ENCODE measurements at places on chromosomes 16 and 17.

DNA sequence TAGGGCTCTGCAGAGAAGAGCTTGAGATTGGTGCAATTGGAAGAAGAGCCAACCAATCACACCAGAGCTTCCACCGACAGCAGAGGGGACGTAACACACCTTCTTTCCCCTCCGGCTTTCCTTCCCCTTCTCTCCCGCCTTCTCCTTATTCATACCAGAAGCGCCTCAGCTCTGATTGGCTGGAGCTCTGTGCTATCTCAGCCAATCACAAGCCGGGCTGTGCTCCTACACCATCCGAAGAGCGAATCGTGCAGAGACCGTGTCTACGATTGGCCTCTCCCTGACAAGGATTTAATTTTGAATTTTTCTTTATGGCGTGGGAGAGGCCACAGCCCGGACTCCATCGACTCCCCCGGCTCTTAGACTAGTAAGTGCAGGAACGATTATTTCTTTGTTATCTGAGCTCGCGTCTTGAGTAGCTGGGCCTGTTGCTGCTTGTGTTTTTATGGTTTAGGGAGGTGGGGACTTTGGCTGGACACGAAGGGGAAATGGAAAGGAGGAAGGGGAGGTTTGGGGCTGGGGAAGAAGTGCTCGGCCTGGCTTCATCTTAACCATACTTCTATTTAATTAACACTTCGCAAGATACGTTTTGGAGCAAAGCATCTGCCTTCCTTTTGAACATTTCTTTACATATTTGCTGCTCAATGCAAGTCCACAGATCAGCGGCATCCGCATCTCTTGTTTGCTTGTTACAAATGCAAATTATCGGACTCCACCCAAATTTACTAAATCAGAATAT lies at the start of gene PRR11:
Gene PRR11 (plus strand): TSS at position 308 of the 739 bp plus-strand sequence. CDS start 14,007 bp downstream, outside the sequence.
- no peak for DNase-seq

GRCh38 chr17:82665891-82666290 lies 17.6 kb upstream of the WDR45B start:
- DNase-seq: no peak

DNA sequence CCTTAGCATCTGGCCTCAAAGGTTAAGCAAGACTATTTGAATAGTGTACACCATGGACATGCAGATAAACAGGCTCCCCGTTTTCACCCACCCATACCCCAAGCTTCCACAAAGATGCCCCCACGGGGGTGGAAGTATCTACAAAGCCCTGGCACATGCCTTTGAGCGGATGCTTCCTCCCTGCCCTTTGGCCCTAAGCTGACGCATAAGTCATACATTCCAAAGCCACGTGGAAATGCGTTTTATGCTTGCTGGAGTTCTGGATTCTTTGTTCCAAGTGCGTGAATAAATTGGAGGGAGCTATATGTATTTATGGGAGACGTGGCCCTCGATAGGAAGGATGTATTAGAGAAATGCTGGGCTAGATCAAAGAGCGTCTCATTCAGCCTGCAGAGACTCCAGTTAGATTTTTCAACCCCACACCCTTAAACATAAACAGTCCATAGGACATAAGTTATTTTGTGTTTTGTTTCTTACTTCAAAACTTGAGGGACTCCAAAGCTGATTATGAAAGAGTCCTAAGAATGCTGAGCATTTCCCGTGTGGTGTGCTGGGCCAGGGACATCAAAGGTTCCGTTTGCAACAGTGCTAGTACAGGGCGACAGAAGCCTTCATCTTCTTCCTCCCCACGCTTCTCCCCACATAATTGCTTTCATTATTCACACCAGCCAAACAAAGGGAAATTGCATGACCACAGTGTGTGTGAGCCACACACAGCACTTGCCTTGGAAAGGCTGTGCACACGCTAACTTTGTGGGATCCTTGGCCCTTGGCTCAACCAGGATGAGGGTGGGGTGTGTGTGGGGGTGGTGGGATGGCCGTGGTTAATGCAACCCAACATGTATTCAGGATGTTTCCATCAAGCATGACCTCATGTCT lies 73.6 kb downstream of the WIPI1 start:
- DNase-seq: peak; percentile 64

- DNase-seq: no peak
Measured at GRCh38 chr17:46109603-46110189, 83.5 kb downstream of the KANSL1 start.

DNA sequence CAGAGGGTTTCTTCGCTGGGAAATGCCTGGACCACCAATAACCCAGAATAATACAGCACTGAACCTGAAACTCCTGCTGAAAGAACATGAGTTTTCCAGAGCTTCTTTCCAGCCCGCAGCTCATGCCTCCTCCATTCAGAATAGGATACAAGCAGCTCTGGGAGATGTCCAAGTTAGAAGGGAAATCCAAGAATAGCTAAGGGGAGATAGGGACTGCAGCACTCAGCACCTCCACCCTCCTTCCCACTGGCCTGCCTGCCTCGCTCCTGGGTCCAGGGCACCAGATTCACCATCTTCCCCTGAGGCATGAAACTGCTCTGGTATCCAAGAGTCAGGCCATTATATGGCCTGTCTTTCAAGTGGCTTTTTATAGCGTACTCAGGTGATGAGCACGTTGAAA lies 4.1 kb downstream of the KRT31 start:
- DNase-seq: no peak

- no peak for DNase-seq
Measured at GRCh38 chr16:28107232-28107631, 43.7 kb upstream of the GSG1L start.

GRCh38 chr16:1395444-1396031 lies 19.0 kb downstream of the UNKL start:
- DNase-seq: no peak

- DNase-seq: no peak
Measured at GRCh38 chr17:28346199-28346580, 10.6 kb downstream of the TNFAIP1 start.

DNA sequence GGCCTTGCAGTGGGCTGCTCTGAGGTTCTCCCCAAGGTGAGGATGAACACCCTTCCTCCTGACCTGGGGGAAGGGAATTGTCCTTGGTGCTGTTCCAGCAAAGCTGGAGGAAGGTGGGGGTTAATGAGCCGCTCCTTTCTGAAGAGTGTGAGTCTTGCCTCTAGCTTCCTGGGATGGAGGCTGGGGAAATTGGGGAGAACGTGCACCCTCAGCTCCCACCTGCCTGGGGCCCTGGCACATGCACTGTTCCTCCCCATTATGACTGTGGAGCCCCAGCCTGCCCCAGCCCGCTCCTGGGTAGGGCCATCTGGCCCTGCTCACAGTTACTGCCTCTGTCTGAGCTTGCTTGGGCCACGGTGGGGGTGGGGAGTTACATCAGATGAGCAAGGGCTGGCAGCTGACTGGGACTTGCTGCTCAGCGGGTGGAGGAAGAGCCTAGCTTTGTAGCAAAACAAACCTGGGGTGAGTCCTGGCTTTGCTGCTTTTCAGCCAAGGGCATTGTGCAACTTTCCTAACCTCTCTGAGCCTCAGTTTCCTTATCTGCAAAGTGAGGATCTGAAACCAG lies 11.1 kb downstream of the TNS4 start:
- no peak for DNase-seq

DNA sequence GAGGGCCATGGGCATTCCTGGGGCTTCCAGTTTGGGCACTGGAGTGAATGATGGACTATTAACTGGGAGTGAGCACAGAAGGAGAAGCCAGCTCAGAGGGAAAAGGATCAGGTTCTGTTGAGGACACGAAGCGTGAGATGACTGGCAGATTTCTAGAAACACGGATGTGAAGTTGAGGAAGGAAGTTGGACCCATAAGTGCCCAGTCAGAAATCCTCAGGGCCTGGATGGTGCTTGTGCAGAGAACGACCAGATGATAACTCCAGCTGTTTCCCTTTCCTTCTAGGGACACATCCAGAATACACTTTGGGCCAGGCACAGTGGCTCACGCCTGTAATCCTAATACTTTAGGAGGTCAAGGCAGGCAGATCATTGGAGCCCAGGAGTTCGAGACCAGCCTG lies 23.3 kb upstream of the ANKRD40CL start:
- DNase-seq: no peak

DNA sequence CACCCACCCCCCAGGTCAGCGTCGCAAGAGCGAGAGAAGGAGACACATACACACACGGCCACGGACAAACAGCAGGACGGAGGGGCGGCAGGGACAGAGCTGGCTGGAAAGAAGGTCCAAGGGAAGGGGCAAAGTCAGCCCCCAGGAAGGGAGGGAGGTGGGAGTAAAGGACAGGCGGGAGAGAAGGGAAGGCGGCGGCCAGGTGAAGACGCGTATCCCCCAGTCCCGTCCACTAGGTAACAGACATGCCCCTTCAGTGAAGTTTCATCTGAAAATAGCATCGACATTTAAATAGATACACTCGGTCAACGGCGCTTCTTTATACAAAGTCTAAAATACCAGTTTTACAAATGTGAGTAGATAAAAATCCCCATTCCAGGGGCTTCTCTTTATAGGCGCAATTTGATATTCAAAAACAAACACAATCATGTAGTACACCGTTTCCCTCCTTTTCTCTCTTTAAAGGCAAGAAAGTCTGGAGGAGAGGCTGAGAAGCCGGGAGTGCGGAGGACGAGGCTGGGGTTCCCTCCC lies 4.5 kb downstream of the CBX8 start:
- DNase-seq: no peak

DNA sequence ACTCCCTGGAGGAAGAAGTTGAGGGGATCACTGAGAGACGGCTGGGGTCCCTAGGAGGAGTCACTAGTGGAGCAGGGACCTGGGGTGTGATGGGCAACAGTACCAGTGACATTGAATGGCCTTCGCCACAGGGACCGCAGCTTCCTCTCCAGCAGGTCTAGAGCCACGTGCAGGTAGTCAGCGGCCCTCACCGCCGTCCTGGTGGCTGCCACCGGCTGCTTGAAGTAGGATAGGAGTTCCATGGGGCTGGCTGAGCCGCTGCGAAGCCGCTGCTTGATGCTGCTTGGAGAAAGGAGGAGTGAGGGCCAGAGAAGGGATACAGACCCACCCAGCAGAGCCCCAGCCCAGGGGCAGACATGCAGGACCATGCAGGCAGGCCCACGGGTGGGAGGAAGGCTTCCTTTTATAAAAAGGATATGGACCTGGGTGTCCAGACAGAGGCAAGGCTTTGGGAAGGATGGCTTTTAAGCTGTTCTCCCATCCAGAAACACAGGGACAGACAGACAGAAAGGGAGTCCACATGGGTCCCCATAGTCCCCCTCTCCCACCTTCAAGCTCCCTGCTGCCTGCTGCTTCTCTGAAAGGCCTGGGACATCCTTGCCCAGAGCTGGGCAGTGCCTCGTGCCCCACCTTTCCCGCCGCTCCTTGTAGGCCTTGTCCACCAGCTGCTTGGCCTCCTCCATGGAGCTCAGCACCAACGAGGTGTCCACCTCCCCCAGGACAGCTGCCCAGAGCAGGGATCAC lies 827 bp downstream of the MPO start:
- no peak for DNase-seq

GRCh38 chr17:80761110-80761871 lies 216.7 kb downstream of the RPTOR start:
- no peak for DNase-seq

- peak; percentile 84 for DNase-seq
Measured at GRCh38 chr16:71594000-71594646, 17.2 kb upstream of the TAT start.

DNA sequence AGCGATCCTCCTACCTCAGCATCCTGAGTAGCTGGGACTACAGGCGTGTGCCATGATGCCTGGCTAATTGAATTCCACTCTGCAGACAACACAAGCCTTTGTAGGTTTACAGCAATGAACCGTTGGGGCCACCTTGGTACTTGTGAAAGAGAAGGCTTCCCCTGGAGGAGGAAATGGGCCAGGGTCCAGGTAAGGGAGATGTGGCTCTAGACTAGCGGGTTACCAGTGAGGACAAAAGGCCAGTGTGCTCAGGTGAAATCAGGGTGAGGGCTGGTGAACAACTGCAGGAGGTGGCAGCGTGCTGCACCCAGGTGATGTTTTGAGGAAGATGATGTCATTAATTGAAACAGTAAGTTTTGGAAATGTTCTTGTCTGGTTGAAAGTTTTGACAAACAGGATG lies 6.7 kb downstream of the SDR42E1 start:
- no peak for DNase-seq

DNA sequence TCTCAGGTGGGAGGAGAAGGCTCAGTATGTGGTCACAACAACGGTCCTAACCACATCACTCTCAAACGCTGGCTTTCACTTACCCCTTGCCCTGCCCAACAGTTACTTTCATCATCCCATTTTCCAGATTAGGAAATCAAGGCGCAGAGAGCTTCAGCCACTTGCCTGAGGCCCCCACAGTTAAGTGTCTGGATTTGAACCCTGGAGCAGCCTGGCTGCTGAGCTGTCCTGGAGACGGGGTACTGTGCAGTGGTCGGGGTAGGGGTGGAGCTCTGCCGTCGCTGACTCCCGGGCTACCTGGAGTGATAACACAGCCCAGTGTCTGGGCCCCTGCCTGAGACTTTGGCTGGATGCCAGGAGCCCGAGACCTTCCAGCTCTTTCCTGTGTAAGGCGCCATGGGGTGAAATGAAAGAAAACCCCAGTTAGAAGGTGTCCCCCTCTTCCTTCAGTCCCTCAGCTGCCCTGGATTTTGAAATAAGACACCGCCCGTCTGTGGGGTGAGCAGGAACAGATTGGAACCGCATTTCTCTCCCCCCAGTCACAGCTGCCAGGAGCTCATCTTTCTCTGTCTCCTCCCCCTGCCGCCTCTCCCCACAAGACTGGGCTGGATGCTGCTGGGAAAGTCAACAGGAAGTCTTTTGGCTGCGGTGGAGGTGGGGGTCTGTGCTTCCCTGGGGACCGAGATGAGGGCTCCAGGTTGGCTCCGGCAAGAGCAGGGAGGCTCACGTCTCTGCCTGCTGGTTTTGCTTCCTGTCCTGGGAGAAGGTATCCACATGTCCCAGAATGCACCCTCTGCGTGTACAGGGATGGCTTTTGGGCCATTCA lies 280.2 kb downstream of the SEC14L1 start:
- peak; percentile 84 for DNase-seq

GRCh38 chr17:36643086-36643685 lies 41.8 kb downstream of the MRM1 start:
- DNase-seq: no peak

- DNase-seq: peak; percentile 37
Measured at GRCh38 chr17:83137523-83137922, 58.1 kb downstream of the METRNL start.

GRCh38 chr17:76106703-76107102 lies 3.1 kb upstream of the EXOC7 start:
- no peak for DNase-seq

DNA sequence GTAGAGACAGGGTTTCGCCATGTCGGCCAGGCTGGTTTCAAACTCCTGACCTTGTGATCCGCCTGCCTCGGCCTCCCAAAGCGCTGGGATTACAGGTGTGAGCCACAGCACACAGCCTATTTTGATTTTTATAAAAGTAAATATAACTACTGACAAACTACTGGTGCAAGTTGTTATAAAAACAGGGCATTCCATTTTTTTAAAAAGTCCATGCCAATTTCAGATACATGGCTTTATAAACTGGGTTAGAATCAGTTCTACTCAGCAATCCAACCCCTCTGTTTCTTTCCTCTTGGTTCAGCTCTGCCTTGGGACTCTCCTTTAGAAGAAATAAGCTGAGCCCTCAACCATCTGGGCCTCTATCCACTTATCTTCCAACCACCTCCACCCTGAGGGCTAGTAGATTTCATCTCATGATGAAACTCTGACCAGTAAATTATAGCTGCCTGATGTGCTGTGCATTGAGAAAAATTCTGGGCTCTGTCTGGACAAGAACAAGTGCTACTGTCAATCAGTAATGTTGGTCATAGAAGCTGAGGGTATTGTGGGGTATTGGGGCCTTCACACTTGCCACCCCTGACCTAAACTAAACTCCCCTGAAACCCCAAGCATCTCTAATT lies 10.2 kb downstream of the RANBP10 start:
- DNase-seq: no peak

- DNase-seq: peak; percentile 69
Measured at GRCh38 chr17:81868674-81869220, 2.4 kb downstream of the ARHGDIA start.

All from left lobe of liver (tissue), 2 donors.